Tibial nerve (tissue), 4 donors: ENCODE measurements at places on chromosomes 7 and 10. TPM values are rescaled to one million over a fixed set of nuclear protein-coding genes. Genes with fewer than 3 reads are reported as not detected.

The FAM221A gene
- 28.0 TPM for total RNA-seq

The PAPOLB gene
- 1.5 TPM for total RNA-seq

The ZNF736 gene
- 22.8 TPM for total RNA-seq

The HYAL4 gene
- total RNA-seq = not detected

The FZD8 gene
- 16.5 TPM for total RNA-seq

The RNF32 gene
- total RNA-seq = 0.42 TPM

The CALHM1 gene
- not detected for total RNA-seq

The OR2A1 gene
- not detected for total RNA-seq

The ZNF467 gene
- 15.9 TPM for total RNA-seq

The APBB1IP gene
- 7.3 TPM for total RNA-seq

The TDRD1 gene
- 0.22 TPM for total RNA-seq

The HOGA1 gene
- total RNA-seq = 27.8 TPM

The NEUROD6 gene
- total RNA-seq = not detected

The DPYSL4 gene
- 0.60 TPM for total RNA-seq

The ITGB8 gene
- total RNA-seq = 606 TPM

The C10orf105 gene
- 0.42 TPM for total RNA-seq
